CD4-positive, alpha-beta T cell treated with Interleukin-15 for 4 hours (primary cell): ENCODE measurements at places on chromosomes 12 and 14.

GRCh38 chr12:127485528-127485927 lies 781.4 kb upstream of the TMEM132C start:
- no peak for DNase-seq

DNA sequence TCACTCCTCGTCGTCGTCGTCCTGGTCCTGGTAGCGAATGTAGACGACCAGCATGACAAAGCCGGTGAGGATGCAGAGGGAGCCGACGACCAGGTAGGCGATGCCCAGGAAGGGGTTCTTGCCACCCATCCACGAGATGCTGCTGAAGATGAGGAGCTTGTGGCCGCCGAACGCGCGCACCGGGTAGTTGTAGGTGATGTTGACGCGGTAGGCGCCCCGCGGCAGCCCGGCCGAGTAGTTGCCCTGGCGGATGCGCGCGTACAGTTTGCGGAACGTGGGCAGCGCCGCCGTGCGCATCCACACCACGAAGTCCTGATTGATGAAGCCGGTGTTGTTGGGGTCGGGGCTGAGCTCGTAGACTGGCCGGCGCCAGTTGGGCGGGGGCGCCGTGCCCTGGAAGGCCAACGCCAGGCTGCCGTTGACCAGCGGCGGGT lies 1.0 kb downstream of the TMEM30B start:
- peak; percentile 33 for DNase-seq

- DNase-seq = no peak
Observed at GRCh38 chr12:94404854-94405253, 54.8 kb downstream of the CEP83 start.

GRCh38 chr14:94494085-94494484 lies 15.2 kb downstream of the SERPINA12 start:
- DNase-seq = no peak

DNA sequence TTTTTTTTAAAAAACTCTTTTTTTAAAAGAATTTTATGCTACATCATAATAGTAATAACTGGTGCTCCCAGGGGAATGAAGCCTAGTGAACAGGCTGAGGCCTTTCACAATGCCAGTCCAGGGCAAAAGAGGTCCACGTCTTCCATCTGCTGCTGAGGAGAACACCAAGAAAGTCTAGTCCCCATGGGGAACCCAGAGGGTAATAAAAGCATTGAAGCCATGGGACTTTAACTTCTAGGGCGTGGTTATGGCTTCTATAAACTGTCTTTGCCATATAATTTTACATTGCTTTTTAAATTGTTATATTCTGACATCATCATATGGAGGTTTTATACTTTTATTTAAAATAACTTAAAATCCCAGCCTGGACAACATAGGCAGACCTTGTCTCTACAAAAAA lies 64.3 kb downstream of the SLC16A7 start:
- DNase-seq = no peak

GRCh38 chr12:115737895-115738294 lies 539.6 kb downstream of the MED13L start:
- no peak for DNase-seq

- no peak for DNase-seq
Observed at GRCh38 chr14:99737451-99737951, 53.4 kb downstream of the CYP46A1 start.

GRCh38 chr12:50609292-50609874 lies 104.6 kb downstream of the DIP2B start:
- no peak for DNase-seq

DNA sequence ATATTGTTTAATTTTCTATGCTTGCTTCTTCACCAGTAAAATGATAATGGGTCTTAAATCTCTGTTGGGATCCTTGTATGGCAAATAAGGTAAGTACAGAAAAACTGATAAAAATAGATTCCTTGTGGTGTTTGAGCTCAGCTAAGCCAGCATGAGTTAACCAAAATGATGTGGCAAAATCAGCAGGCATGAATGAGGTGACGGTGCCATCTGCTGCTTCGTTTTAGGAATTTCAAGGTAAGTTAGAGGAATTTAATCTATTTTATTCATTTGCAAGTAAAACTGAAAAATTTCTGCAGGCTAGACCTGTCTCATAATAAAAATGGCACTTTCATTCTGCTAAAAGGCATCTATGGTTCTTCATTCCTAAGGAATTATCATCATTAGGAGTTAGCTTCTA lies 10.0 kb upstream of the CLEC7A start:
- DNase-seq = peak; percentile 52

DNA sequence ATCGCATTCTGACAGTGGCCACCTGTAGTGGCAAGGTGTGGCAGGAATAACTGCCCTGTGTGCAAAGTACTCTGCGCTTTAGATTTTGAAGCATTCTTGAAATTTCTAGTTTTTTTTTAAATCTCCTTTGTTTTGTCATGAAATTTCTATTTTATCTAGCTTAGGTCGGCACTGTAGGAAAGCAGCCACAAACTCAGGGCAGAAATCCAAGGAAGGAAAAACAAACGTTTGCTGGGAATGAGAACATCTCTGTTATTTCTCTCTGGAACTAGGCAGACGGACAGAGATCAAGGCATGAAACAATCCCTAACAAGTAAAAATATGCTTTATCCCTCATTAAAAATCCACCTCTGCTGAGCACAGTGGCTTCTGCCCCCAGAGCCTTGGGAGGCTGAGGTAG lies 1.3 kb upstream of the NR2C1 start:
- no peak for DNase-seq

DNA sequence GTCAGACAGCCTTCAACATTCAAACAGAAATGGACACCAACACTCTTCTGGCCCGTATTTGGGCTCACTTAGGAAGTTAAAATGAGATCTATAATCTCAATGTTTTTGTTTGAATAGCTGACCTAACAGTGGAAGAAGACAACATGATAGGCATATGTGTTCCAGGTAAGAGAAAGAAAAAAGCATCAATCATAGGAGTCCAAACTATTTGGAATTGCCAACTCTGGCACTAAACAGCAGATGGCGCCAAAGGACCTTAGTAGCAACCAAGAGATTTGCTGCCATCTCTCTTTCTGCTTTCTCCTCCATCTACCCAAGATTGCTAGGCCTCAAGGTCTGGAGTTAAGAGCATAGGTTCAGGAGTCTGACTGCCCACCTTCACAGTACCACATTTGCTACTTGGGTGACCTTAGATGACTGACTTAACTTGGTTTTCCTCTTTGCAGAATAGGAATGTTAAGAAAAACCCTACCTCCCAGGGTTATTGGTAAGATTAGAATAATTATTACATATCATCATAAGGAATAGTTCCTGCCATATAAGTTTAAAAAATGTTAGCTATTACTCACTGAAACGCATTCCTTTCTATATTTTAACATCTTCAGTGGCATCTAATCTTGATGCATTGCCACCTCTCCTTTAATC lies 30.2 kb downstream of the PEX5 start:
- DNase-seq = peak; percentile 76

DNA sequence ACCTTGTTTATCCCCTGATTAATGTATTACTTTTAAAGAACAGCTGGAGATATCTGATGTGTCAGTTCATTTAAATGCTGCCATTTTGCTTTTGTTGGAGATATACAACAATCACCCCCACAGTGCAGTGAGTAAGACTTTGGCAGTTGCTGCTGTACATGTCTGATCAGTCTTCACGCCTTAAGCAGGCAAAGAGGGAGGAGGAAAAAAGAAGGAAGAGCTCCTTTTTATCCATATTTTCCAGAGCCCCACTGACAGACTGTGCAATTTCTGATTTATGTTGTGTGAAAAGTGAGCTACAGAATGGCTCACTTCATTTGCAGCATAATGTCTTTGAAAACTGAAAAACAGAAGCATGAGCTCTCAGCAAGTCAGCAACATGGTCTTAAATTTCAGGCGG lies 319.7 kb upstream of the LRIG3 start:
- DNase-seq = no peak

DNA sequence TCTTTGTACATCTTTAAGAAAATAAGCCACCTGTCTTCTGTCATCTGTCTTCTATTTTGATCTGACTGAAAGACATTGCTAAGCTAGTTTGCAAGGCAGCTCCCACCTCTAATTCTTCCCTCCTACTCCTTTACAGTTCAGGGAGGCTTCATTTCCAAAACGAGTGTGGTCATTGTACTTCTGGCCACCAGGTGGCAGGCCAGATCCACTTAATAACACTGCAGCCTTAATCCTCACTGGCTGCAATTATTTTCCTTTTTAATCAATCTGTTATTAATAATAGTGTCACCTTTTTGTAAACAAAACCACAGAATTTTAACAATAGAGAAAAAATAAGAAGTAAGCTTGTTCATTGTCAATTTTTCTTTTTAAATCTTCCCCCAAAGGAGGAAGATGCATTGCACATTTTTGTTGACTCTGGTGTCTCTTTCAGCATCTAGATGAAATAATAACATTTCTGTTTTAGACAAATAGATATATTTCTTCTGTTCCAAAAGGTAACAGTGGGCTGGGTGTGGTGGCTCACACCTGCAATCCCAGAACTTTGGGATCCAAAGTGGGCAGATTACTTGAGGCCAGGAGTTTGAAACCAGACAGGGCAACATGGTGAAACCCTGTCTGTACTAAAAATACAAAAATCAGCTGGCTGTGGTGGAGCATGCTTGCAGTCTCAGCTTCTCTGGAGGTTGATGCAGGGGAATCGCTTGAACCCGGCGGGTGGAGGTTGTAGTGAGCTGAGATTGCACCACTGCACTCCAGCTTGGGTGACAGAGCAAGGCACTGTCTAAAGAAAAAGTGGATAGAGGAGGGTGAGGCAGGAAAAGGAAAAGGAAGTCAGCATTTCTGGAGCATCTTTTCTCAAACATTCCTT lies 23.3 kb downstream of the GABARAPL1 start:
- DNase-seq = peak; percentile 53

GRCh38 chr12:53670971-53671370 lies 4.9 kb downstream of the ATP5MC2 start:
- no peak for DNase-seq

- DNase-seq = no peak
Observed at GRCh38 chr14:93044121-93044520, 71.6 kb downstream of the ITPK1 start.

DNA sequence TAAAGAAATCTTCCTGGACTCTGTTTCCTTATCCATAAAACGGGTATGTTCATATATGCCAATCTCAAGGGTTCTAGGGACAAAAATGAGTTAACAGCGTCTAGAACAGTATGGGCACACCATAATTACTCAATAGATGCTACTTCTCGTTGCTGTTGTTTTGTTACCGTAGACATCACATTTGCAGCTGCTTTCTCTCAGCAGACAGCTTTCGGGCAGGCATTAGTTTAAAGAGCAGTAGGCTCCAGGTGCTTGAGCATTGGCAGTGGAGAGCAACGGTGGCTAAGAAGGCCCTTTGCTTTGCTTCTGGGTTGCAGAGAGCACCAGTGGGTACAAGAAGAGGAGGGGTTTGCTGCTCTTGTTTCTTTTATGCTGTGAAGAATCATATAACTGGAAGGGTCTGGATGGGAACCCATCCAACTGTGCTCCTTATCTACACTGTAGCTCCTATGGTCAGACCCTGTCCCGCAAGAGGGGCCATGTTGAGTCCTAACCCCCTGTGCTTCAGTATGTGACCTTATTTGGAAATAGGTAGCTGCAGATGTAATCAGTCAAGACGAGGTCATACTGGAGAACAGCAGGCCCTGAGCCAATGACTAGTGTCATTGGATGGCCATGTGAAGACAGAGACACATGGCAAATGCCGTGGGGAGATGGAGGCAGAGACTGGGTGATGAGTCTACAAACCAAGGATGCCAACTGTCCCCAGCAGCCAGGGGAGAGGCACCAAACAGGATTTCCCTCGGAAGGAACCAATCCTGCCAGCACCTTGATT lies 120.0 kb downstream of the RBM19 start:
- no peak for DNase-seq

DNA sequence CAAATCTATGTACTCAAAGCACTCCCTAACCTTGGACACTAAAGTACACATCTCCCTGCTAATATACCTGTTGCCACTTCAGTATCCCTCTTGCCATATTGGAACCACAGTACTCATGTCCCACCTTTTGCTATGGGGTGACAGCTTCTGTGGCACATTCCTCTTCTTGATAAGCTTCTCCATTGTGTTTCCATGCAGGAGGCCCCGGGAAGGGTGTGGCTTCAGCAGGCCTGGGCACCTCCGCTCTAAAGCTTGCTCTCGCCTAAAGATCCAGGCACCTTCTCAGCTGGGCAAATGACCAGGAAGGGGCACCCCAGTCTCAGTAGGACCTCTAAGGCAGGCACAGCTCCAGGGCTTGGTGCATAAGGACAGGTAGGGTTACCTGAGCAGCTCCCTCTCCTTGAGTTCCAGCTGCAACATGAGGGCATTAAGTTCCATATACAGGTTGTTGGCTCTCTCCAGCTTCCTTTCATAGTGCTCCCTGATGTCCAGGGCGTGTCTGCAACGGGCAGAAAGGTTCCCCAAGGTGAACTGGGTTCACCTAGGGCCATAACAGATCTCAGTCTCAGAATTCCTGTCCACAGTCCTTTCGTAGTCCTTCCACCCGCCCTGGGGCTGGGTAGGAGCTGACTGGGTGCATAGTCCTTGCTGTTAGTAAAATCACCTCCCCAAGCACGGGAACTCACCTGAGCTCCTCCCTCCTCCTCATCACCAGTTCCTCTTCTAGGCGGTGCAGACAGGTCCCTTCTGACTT lies 15.9 kb downstream of the MAP3K12 start:
- no peak for DNase-seq

GRCh38 chr12:267581-268482 lies 5.2 kb upstream of the SLC6A13 start:
- DNase-seq = no peak

DNA sequence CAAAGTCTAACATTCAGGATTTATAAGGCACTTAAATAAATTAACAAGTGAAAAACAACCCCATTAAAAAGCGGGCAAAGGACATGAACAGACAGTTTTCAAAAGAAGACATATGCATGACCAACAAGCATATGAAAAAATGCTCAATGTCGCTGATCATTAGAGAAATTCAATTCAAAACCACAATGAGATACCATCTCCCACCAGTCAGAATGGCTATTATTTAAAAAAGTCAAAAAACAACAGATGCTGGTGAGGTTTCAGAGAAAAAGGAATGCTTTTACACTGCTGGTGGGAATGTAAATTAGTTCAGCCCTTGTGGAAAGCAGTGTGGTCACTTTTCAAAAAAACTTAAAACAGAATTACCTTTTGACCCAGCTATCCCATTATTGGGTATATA lies 60.7 kb upstream of the BDKRB2 start:
- no peak for DNase-seq

- DNase-seq = no peak
Observed at GRCh38 chr14:63241096-63241495, 36.9 kb downstream of the RHOJ start.

DNA sequence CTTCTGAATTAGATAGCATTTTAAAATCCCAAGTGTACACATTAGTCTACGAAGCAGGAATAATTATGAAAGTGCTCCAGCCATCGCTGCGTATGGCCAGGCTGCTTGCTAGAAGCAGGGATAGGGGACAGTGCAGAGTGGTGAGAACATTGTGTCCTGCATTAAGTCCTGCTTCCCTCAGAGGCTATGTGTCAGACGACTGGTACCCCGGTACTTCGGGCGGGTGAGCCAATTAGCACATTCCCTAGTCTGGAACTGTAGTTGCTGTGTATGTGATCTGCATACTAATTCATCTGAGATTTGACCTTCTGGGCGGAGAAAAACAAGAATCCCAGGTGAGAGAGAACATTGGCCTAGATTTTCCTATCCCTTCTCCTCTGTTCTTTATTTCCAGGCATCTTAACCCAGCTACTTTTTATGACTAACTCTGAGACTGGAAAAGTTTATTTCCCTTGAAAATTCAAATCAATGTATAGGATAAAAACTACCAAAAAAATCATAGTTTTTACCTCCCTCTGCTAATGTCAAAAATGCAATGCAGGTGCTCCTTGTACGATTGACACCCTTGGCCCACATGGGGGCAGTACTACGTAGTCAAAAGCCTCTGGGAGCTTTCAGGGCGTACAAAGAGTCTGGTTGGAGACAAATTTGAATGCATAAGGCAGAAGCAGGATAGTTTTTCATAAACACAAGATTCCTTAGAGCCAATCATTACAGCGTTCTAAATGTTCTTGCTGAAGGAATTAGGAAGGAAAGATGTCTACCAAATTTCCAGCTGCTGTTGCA lies 764.3 kb downstream of the NOVA1 start:
- DNase-seq = no peak
